ENCODE measurements at places on chromosomes 6 and 20.

- no peak for DNase-seq
- H3K4me1 ChIP-seq: no peaks in the 10 kb centered on the region
- H3K27ac ChIP-seq: no peak overlapping the region
- H3K4me3 ChIP-seq: no peak overlapping the region
Measured at GRCh38 chr6:126672649-126673048, 332.7 kb downstream of the CENPW start.

DNA sequence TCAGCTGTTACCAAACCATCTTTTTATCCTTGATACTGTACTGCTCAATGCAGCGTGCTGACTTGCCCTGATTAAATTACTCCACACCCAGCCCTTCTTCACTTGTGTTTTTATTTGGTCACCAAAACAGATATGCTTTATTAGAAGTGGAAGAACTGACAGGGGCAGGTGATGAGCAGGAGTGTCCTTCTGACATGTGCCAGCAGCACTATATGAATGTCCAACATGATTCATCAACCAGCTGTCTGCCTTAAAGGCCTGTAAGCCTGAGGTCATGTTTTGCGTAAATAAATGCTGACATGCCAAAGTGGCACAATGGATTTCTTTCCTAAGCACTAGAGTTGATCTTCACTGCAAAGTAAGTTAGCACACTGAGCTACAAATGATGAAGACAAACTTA is 15.4 kb downstream of the POPDC3 start:
- DNase-seq: no peak
- no peak overlapping the region for H3K27ac ChIP-seq
- peaks cover 18% of the 10 kb centered on the region for H3K27me3 ChIP-seq
- no peaks in the 10 kb centered on the region for H3K4me1 ChIP-seq
- H3K4me3 ChIP-seq: no peak overlapping the region

DNA sequence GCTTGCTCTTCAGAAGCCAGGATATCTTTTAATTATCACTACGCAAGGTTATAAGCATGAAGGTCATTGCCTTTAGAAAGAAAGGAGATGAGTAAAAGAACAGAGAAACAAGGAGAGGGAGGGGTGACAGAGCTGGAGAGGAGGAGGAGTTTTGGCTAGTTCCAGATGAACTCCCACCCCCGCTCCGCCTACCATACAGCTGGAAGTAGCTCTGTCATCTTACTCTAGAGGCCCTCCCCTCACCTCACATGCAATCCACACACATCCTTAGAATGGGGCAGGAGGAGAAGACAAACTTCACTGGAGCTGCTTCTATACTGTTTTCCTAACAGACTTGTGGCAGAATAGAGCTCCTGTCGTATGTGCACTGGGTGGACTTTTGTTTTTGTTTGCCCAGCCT is 144.7 kb downstream of the SCML4 start:
- no peaks in the 10 kb centered on the region for H3K36me3 ChIP-seq
- H3K4me1 ChIP-seq: peaks cover 9% of the 10 kb centered on the region
- H3K27me3 ChIP-seq: peaks cover 22% of the 10 kb centered on the region
- H3K27ac ChIP-seq: no peak overlapping the region

DNA sequence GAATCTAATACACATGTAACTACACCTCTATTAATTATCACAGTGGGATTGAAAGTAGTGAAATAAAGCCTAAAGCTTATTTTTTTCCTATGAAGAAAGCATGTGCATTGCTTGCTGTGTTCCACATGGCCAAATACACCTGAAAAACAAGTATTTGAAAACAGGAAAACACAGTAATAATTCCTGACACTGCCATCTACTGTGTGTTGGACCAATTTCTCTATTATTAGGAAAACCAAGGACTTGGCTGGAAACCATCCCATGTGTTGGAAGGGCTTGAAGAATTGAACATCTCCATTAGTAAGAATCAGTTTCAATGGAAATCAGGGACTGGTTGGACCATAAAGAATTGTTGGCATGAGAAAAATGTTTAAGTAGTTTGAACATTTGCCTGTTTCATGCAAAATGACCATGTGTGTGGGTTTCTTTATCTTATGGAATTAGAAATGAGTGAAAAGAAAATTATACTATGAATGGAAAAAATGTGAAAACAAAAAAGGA is 124.1 kb downstream of the PHF3 start:
- H3K27ac ChIP-seq: no peak overlapping the region
- H3K4me1 ChIP-seq: no peaks in the 10 kb centered on the region
- DNase-seq: no peak
- no peaks in the 10 kb centered on the region for H3K36me3 ChIP-seq

GRCh38 chr6:56570413-56571359 is 72.0 kb downstream of the DST start:
- H3K27me3 ChIP-seq: peaks cover 2% of the 10 kb centered on the region
- H3K4me1 ChIP-seq: no peaks in the 10 kb centered on the region
- no peak overlapping the region for H3K27ac ChIP-seq
- no peaks in the 10 kb centered on the region for H3K36me3 ChIP-seq

- H3K4me3 ChIP-seq: peak overlapping the region; percentile 53
- no peaks in the 10 kb centered on the region for H3K36me3 ChIP-seq
- DNase-seq: no peak
Measured at GRCh38 chr6:117264692-117265409, 507 bp upstream of the VGLL2 start.

DNA sequence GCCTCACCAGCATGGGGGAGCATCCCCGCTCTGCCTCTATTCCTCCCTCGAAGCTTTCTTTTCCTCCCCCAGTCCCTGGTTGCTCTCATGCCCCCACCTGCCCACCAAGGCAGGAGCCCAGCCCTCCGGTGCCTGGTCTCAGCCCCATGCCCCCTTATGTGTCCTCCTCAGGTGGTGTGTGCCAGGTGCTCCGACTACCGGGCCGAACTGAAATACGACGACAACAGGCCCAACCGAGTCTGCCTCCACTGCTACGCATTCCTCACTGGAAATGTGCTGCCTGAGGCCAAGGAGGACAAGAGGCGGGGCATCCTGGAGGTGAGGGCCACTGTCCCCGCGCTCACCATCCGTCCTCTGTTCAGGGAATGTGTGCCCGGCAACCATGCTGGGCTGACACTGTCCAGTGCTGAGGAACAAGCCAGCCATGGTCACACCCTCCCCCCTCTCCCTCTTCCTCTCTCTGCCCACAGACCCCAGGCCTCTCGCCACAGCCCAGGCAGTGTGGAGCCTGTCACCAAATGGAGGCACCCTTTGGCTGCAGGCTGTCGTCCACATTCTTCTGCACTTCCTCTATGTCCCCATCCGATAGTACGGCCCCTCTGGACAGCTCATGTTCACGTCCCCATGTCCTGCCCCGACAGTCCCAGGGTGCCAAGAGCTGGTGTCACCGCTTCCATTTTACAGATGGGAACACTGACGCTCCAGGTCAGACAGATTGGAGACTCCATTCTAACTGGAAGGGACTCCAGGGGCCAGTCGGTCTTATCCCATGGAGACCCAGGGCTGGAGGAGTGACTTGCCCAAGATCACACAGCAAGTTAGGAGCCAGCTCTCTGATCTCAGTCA is 20.4 kb downstream of the FGD2 start:
- H3K27me3 ChIP-seq: no peaks in the 10 kb centered on the region
- H3K4me3 ChIP-seq: no peak overlapping the region
- peaks cover 76% of the 10 kb centered on the region for H3K4me1 ChIP-seq
- H3K36me3 ChIP-seq: peaks cover 6% of the 10 kb centered on the region

- no peak for DNase-seq
- no peaks in the 10 kb centered on the region for H3K4me1 ChIP-seq
- H3K27me3 ChIP-seq: no peaks in the 10 kb centered on the region
- no peaks in the 10 kb centered on the region for H3K36me3 ChIP-seq
- no peak overlapping the region for H3K4me3 ChIP-seq
Measured at GRCh38 chr20:61524951-61525666, 273.0 kb downstream of the CDH4 start.

DNA sequence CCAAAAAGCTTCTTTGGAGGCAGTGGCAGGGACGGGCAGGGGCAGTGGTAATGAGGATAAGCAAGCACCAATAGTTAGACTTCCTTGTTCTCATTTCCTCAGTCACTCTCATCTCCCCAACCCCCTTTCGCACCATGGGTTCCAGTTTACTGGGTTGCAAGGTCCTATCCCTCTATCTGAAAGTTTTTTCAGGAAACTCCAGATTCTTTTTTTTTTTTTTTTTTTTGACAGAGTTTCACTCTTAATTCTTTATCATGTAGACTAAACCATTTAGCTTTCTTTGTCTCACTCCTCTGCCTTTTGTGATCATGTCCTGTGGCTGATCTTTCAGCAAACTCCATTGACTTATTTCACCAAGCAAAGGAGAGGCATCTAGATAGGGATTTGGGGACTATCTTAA is 51.4 kb upstream of the GMDS start:
- no peak overlapping the region for H3K4me3 ChIP-seq
- no peak overlapping the region for H3K27ac ChIP-seq
- H3K36me3 ChIP-seq: peaks cover 6% of the 10 kb centered on the region
- no peaks in the 10 kb centered on the region for H3K4me1 ChIP-seq
- H3K27me3 ChIP-seq: peaks cover 2% of the 10 kb centered on the region

DNA sequence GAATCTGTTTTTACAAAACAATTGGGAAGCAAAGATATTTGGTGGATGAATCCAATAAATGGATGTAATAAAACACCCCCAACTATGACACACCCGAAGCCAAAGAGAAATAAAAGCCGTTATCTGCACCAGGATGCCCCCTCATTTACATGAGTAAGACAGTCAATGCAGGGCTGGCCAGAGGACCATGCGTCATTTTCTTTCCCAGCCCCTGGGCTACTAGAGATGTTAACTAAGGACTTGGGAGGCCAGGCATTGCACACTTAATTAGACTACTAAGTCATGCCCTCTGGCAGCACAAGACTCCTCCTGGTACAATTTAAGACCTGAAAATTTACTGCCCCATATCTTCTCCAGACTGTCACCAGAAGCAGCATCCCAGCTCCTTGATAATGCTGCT is 3.2 kb downstream of the LEMD2 start:
- H3K4me3 ChIP-seq: peak overlapping the region; percentile 58
- H3K4me1 ChIP-seq: peaks cover 43% of the 10 kb centered on the region
- peaks cover 38% of the 10 kb centered on the region for H3K36me3 ChIP-seq
- H3K27me3 ChIP-seq: no peaks in the 10 kb centered on the region
- no peak overlapping the region for H3K27ac ChIP-seq

- H3K4me3 ChIP-seq: no peak overlapping the region
- peaks cover 2% of the 10 kb centered on the region for H3K27me3 ChIP-seq
- H3K4me1 ChIP-seq: no peaks in the 10 kb centered on the region
- no peak overlapping the region for H3K27ac ChIP-seq
Measured at GRCh38 chr6:1698527-1698926, 88.8 kb downstream of the FOXC1 start.

GRCh38 chr20:48292806-48293205 is 507.5 kb upstream of the SULF2 start:
- H3K4me3 ChIP-seq: no peak overlapping the region
- no peaks in the 10 kb centered on the region for H3K36me3 ChIP-seq
- no peak for DNase-seq
- peaks cover 5% of the 10 kb centered on the region for H3K27me3 ChIP-seq
- no peak overlapping the region for H3K27ac ChIP-seq
- H3K4me1 ChIP-seq: no peaks in the 10 kb centered on the region

DNA sequence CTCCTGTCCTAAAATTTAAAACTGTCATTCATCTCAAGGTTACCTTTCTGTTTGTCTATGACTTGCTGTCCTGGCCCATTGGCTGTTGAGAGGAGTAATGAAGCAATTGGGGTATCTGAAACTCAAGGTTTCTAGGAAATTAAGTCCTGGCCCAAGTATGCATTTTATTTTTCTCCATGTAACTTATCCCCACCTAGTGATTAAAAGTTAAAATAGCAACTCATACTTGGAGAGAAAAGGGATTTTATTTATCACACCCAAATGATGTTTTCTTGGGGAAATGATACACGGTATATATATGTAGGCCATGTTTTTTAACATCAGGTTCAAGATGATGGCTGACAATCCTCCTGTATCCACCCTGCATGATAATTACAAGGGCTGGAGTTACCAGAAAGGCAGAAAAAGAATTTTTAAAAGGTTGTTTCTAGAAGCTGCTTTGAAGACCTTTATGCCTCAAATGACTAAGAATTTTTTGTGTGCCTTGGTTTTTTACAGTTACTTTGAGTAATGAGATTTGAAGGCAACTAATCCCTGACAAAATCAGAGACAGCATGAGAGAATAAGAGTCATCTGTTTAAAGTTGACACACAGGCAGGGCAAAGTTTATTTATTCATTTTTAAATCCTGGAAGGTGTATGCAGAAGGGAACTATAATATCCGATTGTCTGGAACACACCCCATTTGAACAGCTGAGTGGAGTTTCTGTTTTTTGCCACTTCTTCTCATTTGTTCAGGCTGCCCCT is 28.9 kb upstream of the C6orf58 start:
- DNase-seq: no peak
- no peak overlapping the region for H3K27ac ChIP-seq
- H3K36me3 ChIP-seq: no peaks in the 10 kb centered on the region
- no peaks in the 10 kb centered on the region for H3K4me1 ChIP-seq

GRCh38 chr6:25035174-25035511 is 99.4 kb upstream of the RIPOR2 start:
- H3K4me3 ChIP-seq: peak overlapping the region; percentile 89
- no peaks in the 10 kb centered on the region for H3K27me3 ChIP-seq
- H3K4me1 ChIP-seq: peaks cover 63% of the 10 kb centered on the region
- no peak for DNase-seq
- H3K27ac ChIP-seq: peak overlapping the region; percentile 94

GRCh38 chr6:27836141-27836782 is 75.9 kb downstream of the OR2B2 start:
- no peak overlapping the region for H3K4me3 ChIP-seq
- H3K27ac ChIP-seq: no peak overlapping the region

DNA sequence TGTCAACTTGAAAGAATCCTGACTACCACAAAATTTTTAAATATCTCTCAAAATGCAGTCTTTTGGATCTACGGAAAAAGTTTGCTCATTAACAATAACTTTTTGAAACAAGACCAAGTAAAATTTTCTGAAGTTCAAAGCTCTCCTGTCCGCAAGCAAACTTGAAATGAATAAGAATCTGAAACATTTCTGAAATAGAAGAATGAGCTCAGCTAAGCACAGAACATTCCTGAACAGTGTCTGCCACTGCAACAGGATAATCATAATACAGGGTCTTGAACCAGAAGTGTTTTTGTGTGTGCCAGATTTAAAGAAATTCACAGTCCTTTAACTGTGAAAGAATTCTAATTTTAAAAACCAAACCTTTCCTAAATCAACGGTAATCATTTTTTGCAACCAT is 49.1 kb upstream of the TASP1 start:
- H3K27ac ChIP-seq: no peak overlapping the region
- no peak overlapping the region for H3K4me3 ChIP-seq
- H3K36me3 ChIP-seq: peaks cover 2% of the 10 kb centered on the region
- H3K4me1 ChIP-seq: no peaks in the 10 kb centered on the region
- H3K27me3 ChIP-seq: peaks cover 7% of the 10 kb centered on the region

- H3K27me3 ChIP-seq: peaks cover 15% of the 10 kb centered on the region
- peak overlapping the region; percentile 54 for H3K27ac ChIP-seq
- DNase-seq: no peak
- H3K36me3 ChIP-seq: no peaks in the 10 kb centered on the region
Measured at GRCh38 chr6:32240686-32241085, 16.8 kb upstream of the NOTCH4 start.
